ENCODE measurements at places on chromosomes 1 and 21. TPM values are rescaled to one million over a fixed set of nuclear protein-coding genes. Genes with fewer than 3 reads are reported as not detected.

CXADR gene
- total RNA-seq: 8.2 TPM

NR1I3 gene
- not detected for total RNA-seq

KIF26B gene
- 0.02 TPM for total RNA-seq

FCRL6 gene
- not detected for total RNA-seq

ARHGEF10L gene
- 6.9 TPM for total RNA-seq

DLGAP3 gene
- total RNA-seq: 0.25 TPM

WARS2 gene
- 5.6 TPM for total RNA-seq

TCP10L gene
- 0.40 TPM for total RNA-seq

SUCO gene
- 9.6 TPM for total RNA-seq
